ENCODE measurements at places on chromosomes 5 and 9. TPM values are rescaled to one million over a fixed set of nuclear protein-coding genes. Genes with fewer than 3 reads are reported as not detected.

Gene FBP1
- total RNA-seq = not detected

DNA sequence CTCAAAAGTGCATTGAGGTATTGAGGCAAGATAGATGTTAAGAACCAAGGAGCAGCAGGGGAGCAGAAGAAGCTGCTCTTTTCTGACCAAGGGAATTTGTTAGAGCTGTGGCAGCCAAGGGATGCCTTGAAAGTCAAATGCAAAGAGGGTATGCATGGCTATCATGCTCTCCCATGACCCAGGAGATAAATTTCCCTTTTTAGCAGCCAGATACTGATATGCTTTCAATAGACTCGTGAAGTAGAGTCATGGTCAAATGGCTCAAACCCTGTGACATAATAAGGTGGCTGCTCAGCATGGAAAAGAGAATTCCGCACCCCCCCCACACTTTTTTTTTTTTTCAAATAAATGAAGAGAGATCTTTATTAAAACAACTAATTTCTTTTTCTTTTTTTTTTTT, 180.9 kb upstream of the ACTBL2 start:
- H3K4me1 ChIP-seq = no peaks in the 10 kb centered on the region
- DNase-seq = no peak
- H3K27ac ChIP-seq = no peak overlapping the region
- H3K36me3 ChIP-seq = no peaks in the 10 kb centered on the region

DNA sequence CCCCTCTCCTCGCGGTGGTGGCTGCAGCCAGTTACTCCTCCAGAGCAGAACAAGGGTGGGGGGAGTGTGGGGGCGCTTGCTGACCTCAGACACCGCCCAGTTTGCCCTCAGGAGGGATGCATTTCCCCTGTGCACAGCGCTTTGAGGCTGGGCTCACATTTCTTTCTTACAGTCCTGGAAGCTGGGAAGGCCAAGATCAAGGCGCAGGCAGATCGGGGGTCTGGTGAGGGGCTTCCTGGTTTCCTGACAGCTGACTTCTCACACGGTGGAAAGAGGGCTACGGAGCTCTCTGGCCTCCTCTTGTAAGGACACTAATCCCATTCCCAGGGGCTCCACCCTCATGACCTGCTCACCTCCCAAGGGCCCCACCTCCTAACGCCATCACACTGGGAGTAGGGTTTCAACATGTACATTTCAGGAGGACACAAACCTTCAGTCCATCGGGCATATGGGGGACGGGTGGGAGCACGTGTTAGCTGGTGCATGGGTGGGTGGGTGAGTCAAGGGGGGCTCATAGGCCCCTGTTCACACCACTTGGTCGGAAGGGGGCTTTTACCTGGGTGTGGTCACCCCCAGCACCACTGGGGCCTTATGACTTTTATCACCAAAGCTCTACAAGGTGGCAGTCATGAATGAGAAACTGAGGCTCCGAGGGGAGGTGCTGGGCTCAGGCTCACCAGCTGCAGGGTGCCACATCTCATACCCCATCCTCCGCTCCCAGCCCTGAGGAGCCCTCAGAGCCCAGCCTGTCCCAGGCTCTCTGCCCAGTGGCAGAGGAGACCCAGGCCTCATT, 7.7 kb upstream of the SCGB3A1 start:
- no peak for DNase-seq
- H3K27me3 ChIP-seq = no peaks in the 10 kb centered on the region
- no peak overlapping the region for H3K4me3 ChIP-seq
- H3K27ac ChIP-seq = no peak overlapping the region

- no peak for DNase-seq
- no peaks in the 10 kb centered on the region for H3K4me1 ChIP-seq
- no peaks in the 10 kb centered on the region for H3K36me3 ChIP-seq
These were observed 626 bp downstream of the OR13C2 start for GRCh38 chr9:104604801-104605200.
